Right cardiac atrium (tissue), 5 donors: ENCODE measurements at places on chromosomes 7 and 10. TPM values are rescaled to one million over a fixed set of nuclear protein-coding genes. Genes with fewer than 3 reads are reported as not detected.

The GRM3 gene
- not detected for total RNA-seq

GRCh38 chr7:122764902-122765301 is 62.2 kb upstream of the RNF148 start:
- no peak for DNase-seq

- peak; percentile 95 for DNase-seq
Observed at GRCh38 chr7:55254596-55255495, 110.3 kb upstream of the LANCL2 start.

DNA sequence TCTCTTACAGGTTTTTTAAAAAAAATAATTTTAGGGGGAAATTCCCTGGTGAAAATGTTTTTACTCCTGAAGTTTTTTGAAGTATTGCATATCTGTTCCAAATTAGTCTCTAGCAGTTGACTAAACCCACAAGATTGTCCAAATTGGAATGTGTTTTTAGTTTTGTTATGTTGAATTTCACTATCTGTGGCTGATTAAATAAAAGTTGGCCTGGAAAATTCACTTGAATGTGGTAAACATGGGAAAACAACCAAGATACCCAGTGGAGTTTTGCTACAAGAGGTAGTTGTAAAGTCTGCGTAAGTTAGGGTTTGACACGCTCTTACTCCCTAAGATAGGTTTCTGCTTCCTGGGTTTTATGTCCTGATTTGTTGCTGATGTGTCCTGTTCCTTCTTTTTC is 3.3 kb downstream of the TSGA13 start:
- no peak for DNase-seq

- DNase-seq: peak; percentile 47
Observed at GRCh38 chr7:22726345-22726906, 574 bp upstream of the IL6 start.
